ENCODE measurements at places on chromosomes 1 and 21.
A peak's percentile ranks its signal among the peaks of the same experiment; 100 is the strongest.

- DNase-seq, result no peak
Measured at GRCh38 chr1:92881391-92881790, 49.6 kb downstream of the RPL5 start.

GRCh38 chr1:78279051-78279450 lies 211.7 kb upstream of the PTGFR start:
- DNase-seq, result no peak

DNA sequence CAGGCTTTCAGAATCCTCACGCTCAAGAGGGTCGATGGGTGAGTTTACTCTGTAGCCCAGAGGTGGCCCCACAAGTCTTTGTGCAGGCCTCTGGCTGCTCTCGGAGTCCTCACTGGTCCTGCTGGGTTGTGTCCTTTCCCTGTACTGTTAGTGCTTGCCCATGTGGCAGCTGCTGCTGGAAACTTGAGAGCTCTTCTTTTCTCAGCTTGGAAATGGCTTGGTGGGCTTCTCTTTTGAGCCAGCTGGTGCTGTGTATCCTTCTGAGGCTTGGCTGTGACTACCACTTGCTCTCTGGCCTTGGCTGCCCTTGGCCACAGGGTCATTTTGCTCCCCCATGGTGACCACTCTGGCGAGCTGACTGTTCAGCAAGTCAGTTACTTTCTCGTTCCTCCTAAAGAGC lies 82.2 kb upstream of the LMO4 start:
- no peak for DNase-seq

DNA sequence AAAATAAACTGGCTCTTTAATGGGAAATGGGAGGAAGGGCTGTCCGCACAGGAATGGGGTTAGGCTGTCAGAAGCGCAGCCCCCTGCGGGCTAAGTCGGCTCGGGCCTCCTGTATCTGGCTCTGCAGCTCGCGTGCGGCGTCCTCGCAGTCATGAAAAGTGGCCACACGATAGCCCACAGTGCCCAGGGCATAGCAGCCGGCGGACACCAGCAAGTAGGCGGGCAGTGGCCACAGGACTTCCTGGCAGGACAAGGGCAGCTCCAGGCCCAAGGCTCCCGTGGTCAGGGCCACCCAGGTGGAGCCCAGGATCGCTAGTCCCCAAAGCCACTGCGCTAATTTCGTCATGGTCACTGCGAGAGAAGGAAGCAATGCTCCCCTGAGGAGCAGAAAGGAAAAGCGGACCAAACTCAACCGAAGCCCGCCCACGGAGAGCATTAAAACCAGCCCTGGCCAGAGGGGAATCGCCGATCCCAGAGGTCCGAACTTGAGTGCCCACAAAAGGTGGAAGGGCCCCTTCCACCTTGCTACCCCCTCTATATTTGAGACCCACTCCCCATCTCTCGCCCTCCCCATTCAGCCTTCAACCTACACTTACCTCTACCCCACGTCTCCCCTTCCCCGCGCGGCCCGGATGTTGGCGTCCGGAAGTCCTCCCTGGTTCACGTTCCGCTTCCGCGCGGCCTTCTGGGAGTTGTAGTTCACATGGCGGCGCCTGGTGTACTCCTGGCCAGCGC lies at the start of gene DPM3:
DPM3 (minus strand) TSS at position 637 of the 735 bp plus-strand sequence; CDS start at position 346, 291 bp downstream.
- peak; percentile 74 for DNase-seq

- no peak for DNase-seq
Measured at GRCh38 chr21:35838987-35839763, 221.2 kb downstream of the SETD4 start.
